ENCODE measurements at places on chromosomes 1 and 21.
A peak's percentile ranks its signal among the peaks of the same experiment; 100 is the strongest.

DNA sequence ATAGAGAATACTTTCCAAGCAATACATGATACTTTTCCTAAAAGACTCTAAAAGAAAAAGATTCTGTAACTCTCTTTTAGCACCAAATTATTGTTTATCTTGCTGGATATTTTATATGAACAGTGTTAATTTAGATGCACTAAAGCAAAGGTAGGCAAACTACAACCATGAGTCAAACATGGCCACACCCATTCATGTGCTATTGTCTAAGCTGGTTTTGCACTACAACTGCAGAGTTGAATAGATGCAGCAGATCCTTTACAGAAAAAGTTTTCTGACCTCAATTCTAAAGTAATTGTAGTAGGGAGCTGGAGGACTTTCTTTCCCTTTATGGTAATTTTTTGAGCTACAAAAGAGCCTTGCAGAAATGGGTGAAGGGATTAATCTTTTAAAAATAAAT is 19.4 kb downstream of the BLZF1 start:
- DNase-seq: no peak

GRCh38 chr1:147243841-147244240 is 1.4 kb downstream of the CHD1L start:
- DNase-seq: no peak

DNA sequence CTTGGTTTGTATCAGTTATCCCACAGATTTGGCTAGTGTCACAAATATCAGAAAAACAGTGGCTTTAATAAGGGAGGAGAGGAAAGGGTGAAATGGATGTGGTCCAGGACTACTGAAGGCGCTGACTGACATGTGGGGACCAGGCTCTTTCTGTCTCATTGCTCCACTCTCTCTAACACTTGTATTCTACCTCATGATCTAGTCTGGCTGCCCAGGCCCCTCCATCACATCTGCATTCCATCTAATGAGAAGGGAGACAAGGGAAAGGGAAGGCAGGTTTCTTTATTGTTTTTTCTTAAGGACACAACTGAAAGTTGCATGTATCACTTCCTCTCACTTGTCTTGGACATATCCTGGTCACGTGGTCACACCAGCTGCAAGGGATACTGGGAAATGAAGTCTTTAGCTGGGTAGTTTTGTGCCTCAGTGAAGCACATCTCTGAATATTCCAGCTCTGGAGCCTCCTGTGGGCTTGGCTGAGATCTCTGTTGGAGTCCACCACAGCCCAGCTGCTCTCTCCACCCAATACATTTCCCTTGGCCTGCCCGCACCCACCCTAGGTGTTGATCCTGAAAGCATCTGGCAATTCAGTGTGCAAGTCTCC is 42.0 kb upstream of the PADI2 start:
- no peak for DNase-seq

GRCh38 chr1:226754793-226755533 is 15.9 kb upstream of the ITPKB start:
- DNase-seq: no peak

GRCh38 chr1:221992427-221992826 is 250.5 kb upstream of the DUSP10 start:
- DNase-seq: no peak

GRCh38 chr1:93820554-93821422 is 58.2 kb downstream of the DNTTIP2 start:
- no peak for DNase-seq

GRCh38 chr1:69611316-69611715 is 43.6 kb downstream of the LRRC7 start:
- no peak for DNase-seq

- no peak for DNase-seq
Measured at GRCh38 chr1:208110296-208110695, 133.9 kb downstream of the PLXNA2 start.

DNA sequence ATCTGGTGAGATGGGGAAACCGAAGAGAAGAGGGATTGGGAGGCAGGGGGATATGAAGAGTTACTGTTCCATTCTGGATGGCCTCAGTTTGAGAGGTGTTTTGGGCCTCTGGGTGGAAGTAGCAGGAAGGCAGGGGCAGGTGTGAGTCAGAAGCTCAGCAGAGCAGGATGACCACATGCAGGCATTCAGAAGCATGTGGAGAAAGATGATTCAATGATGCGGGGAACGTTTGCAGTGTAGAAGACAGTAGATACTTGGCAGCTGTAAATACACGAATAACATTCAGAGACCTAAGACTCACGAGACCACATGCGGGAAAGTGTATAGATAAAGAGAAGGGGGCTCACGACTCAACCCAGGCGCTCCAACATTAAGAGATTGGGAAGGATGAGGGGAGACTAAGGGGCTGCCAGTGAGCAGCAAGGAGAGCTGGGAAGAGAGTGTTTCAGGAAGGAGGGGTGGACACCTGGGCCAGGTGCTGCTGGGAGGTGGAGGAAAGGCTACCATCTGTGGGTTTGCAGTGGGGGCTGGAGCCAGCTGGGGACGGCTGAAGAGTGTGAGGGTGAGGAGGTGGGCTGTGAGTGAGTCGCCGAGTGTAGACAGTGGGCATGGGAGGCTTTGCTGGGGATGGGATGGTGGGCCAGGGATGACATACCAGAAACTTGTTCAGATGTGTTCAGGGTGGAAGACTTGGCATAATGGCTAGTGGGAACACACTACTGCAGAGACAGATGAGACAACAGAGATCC is 5.8 kb upstream of the EPS8L3 start:
- peak; percentile 81 for DNase-seq

GRCh38 chr1:226946285-226946684 is 6.2 kb downstream of the COQ8A start:
- no peak for DNase-seq

GRCh38 chr1:102776071-102776470 is 332.3 kb downstream of the COL11A1 start:
- no peak for DNase-seq

- DNase-seq: no peak
Measured at GRCh38 chr1:246454655-246455054, 52.4 kb downstream of the SMYD3 start.

DNA sequence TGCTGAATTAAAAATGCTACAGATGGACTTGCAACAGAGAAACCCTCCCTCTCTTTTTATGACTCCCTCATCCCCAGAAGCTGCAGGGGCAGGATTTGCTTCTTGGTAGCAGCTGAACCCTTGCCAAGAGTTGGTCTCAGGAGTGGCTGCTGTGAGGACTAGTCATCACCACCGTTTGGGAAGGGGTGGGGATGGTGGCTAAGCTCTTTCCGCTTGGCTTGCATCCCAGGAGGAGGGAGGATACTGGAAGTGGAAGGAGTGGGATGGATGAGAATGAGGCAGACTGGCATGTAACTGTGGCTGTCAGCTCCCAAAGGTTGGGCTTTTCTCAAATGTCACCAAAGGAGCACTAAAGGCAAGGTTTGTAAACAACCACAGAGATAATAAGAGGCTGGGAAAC is 50.8 kb upstream of the COL24A1 start:
- DNase-seq: peak; percentile 76

DNA sequence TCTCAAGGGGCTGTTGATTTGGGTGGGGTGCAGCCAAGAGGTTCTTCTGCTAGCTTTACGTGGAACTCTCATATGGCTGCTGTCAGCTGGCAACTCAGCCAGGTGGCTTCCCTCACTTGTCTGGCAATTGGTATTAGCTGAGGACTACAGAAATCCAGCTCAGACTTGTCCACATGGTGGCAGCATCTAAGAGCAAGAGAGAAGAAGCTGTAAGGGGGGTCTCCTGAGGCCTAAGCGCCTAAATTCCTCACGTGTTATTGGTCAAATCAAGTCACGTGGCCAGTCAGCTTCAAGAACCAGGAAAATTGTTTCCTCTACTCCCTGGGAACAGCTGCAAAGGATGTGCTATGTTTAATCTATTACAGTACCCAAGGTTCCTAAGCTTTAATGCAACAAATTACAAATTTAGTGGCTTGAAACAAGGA is 4.2 kb upstream of the DYRK3 start:
- DNase-seq: peak; percentile 82

DNA sequence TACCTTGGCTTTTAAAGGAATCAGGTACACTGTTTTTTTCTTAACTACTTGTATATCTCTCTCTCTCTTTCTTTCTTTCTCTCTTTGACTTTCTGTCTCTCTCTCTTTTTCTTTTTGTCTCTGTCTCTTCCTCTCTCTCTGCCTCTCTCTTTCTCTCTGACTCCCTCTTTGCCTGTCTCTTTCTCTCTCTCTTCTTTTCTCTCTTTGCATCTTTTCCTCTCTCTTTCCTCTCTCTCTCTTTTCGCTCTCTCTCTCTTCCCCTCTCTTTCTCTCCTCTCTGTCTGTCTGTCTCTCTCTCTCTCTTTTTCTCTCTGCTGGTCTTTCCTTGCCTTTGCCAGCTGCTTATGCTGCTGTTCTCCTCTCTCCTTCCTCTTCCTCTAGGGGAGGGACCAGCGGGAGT is 143.2 kb downstream of the TRIM33 start:
- no peak for DNase-seq

DNA sequence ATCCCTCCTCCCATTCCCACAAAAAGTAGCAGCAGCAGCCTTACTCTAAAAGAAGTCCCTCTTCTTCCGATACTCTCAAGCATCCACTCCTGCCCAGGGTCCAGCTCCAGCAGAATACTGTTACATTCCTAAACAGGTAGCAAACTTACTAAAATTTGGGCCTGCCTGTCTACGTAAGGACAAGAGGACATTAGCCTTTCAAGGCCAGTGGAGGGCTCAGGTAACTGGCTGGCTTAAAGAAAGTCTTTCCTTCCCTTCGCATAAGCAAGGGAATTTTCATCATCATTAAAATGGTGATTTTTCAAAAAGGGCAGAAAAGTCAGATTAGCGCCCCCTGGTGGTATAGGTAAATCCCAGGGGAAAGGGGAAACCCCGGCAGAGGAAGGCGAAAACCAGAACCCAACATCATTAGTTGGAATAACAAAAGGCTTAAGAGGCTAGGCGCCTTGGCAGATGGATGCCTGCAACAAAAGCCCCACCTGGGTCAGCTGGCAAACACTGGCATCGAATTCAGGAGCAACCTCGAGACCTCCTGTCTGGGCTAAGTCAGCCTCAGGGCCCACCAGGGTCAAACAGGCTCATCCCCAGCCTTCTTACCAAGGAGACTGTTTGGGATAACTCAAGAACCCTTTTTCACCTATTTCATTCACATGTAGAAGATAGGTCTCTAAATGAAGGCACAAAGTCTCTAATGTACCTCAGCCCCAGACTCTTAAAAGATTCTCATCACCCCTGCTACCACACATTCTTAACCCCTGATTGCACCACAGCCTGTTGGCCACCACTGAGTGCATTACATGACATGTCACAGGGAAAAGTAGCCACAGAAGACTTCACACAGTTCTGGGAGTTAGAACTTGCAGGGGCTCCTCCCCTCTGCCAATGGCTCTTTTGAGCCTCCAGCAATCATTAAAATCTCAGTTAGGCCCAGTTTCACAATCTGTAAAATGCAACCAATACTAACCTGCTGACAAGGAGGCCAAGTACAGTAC is 36.7 kb downstream of the ERI3 start:
- DNase-seq: peak; percentile 72

DNA sequence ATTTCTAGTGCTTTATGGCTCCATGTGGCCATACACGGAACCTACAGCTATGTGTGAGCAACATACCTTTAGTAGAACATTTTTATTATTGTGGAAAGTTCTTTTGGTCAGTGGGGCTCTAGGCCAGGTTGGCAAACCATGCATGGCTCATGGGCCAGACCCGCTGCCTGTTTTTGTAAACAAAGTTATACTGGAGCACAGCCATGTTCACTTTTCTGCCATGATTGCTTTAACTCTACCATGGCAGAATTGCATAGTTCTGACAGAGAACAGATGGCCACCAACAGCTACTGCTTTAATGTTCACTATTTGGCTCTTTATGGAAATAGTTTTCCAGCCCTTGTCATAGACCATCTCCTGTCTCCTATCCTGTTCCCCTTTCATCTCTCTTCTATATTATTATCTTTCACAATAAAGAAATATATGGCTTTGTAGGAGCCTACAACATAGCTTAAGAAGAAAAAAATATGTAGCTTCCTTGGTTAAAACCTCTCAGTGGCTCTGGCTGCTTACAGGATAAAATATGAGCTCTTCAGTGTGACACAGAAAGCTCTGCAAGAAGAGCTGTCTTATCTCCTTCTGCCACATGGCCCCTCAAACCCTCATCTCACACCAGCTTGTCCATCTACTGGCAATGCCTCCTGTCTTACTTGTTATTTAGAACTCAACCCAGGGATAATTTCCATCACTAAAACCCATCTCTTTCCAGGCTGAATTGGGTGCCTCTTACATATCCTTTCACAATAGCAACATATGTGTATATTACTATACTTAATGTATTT is 54.6 kb upstream of the RWDD3 start:
- DNase-seq: no peak

Data from AG08396 (cell line).